ENCODE measurements at places on chromosomes 13 and 19.

GRCh38 chr13:30481241-30481760 lies 15.6 kb upstream of the HMGB1 start:
- no peak for DNase-seq

DNA sequence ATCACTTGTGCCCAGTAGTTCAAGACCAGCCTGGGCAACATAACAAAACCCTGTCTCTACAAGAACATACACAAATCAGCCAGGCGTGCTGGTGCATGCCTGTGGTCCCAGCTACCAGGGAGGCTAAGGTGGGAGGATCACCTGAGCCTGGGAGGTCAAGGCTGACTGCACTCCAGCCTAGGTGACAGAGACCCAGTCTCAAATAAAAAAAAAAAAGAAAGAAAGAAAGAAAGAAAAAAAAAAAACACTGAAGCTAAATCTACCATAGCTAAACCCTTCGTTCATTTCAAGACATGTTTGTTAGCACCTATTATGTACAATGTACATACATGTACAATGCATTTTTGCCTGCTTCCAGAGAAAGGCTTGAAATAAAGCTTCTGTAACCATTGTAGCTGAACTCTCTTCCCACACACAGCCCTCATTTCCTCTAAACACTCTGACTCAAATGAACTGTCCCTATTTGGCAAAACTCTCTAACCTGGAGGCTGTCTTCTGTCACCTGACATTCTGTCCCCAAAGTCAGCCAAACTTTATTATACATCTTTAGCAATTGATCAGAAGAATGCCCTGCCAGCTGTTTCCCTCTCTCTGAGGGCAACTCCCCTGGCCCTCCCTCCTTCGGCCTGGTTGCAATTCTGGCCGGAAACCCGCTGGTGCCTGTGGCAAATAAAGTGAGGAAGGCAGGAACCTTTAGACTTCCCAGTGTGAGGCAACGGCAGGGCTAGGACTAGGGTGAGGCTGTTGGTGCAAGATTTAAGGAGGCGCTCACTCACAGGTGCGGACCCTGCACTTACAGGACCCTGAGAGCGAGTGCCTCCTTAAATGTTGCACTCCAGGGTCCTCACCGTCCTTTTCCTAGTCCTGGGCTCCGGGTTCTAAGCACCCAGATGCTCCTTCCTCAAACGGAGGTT lies 1.8 kb downstream of the ETHE1 start:
- no peak for DNase-seq

GRCh38 chr13:28718196-28718542 lies 601 bp downstream of the SLC46A3 start:
- DNase-seq: no peak

DNA sequence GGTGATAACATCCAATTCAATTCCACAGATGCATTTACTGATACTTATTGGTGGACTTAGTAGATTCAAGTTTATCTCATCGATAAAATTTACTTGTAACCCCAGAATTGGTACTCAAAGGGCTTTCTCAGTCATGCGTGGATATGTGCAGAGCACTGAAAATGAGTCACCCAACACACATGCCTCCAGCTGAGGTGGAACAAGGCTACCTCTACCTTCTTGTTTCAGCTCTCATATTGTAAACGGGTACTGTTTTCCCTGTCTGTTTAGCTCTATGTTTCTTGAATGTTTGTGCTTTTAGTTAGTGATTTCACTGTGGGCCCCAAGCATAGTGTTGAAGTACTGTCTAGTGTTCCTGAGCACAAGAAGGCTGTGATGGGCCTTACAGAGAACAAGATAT lies 1.5 kb downstream of the LRRC63 start:
- no peak for DNase-seq

DNA sequence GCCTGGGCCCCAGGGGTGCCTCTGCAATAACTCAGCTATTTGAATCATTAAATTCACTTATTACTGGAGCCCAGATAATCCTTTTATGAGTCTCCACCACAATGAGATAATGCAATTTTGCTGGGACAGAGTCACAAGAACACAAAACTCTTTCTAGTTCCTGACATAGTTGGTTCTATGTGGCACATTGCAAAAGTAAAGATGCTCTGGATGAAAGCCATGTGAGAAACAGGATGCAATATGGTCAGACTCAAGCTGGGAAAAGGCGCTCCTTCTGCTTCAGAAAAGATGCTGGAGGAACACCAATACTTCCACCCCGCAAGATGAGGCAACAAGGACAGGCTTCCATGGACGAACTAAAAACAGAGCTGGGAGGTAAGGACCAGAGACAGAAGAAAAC lies 5.7 kb downstream of the ANKRD27 start:
- no peak for DNase-seq

DNA sequence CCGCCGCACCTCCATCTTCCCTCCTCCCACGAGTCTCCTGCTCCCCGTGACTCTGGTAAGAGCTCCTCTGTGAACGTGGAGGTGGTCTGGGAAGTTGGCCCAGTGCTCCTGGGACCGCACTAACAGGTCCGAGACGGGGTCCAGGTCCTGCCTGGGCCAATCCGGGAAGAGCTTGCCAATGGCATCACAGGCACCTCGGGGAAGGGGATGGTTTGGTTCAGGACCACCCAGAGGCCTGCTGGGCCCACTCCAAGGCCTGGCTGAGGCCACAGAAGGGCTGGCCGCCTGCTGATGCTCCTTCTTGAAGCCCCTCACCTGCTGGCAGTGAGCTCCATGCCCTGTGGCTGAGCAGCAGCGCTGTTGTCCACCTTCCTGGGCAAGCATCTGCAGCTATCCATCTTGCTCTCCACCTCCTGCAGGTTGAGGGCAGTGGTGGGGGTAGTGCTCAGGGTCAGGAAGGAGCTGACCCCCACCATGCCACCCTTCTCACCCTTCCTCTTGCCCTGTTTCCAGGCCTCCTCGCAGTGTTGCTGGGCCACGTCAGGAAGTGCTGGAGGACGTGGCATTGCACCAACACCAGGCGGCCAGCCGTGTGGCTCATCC lies 41.2 kb upstream of the TPM4 start:
- no peak for DNase-seq

- DNase-seq: no peak
Measured at GRCh38 chr19:3464587-3465235, 15.6 kb downstream of the SMIM24 start.

DNA sequence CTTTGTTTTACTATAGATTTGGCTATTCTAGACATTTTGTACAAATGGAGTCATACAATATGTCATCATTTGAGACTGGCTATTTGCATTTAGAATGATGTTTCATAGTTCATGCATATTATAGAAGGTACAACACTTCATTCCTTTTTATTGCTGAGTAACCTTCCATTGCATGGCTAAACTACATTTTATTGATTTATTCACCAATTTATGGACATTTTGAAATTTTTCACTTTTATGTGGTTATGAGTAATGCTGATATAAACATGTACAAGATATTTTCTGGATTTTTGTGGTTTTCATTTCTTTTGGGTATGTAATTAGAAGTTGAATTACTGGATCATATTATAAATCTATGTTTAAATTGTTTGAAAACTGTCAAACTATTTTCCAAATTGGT lies 710.3 kb upstream of the SLITRK5 start:
- no peak for DNase-seq

DNA sequence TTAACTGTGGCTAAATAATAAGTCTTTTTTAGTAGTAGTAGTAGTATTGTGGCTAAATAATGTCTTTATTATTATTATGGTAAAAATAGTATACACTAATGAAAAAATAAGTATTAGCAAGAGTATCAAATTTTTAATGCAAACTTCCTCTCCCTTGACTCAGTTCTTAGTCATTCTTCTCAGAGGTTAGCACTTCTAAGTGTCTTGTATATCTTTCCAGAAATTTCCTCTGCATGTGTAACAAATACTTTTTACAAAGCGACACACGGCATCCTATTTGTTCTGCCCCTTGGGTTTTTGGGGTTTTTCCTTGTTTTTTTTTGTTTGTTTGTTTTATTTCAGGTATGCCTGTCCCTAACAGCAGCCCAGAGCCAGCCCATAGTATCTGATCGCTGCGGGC lies 20.9 kb downstream of the SIN3B start:
- DNase-seq: no peak

- no peak for DNase-seq
Measured at GRCh38 chr19:29674374-29675119, 9.3 kb downstream of the PLEKHF1 start.

DNA sequence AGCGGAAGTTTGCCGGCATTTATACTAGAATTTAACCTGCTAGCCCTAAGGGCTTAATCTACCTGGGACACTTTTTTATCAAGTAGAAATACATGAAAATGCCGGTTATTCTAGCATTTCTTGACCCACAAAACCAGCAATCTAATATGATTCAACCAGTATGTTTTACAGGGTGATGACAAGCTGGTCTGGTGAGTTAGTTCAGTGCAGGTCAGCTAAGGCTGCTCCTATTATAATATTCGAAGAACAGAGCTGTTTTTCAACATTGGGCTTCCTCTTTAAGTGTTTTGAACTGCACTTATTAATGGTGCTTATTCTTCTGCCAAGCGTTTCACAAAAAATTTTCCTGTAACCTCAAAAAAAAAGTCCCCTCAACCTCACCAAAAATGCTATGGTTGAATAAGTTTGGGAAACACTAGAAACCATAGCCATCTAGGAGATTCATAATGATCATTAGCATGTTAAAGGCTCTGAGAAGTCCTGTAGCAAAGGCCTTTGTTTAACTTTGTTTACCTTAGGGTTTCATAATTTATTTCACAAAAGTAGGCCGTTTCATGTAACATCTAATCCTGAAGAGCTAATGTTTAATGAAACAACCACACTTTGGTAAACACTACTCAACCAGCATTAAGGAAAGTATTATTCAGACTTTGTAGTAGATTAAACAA lies 526.6 kb downstream of the KLF12 start:
- DNase-seq: no peak

GRCh38 chr19:35777086-35777841 lies 1.9 kb downstream of the ARHGAP33 start:
- no peak for DNase-seq

GRCh38 chr13:75621147-75621546 lies 15.0 kb upstream of the LMO7 start:
- no peak for DNase-seq

DNA sequence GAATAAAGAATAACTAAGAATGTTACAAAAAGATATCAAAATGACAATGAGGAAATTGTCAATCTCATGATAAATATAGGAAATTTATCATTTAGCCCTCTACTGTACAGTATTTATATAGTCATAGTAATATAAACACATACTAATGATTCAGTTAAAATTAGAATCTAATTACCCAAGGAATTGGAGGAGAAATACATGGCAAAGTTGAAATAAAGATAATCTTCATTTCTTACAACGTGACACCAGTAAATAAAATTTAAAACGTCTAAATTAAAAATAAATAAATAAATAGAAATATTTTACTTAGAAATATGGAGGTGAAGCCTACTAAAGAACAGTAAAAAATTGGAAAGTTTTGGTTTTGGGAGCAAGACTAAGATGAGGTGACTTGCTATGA lies 2163.1 kb upstream of the PCDH20 start:
- DNase-seq: no peak

DNA sequence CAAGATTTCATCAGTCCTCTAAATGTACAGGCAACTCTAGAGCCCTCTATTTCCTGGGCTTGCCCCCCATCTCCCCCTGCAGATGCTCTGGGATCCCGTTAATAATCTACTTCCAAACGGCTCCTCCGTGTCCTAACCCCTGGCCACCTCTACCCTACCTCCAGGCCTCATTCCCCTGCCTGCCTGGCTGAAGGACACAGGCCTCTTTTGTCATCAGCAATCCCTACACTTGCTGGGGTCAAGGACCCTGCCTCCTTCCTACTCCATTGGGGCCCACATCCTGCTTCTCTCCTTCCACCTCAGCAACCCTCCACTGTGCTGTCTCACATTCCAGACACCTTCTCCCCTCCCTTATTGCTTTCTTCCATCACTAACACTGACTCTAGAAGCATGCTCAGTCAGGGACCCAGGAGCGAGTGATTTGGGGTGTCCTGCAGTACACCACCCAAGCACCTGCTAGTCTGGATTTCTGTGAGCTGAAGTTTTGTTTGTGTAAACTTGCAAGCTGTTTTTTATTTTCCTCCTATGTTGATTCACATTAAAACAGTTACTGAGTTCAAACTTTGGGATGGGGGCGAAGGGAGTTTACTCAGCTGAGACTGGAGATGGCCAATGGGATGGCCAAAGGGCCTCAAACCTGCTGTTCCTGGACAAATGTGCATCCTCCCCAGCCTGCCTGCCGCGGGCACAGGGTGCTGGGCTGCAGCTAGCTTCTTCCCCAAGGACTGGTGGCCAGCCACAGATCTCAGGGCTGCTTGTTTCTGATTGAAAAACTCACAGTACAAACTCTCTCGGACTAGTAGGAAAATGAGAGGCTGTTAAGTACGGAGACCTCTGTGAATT lies 314.7 kb downstream of the FOXO1 start:
- no peak for DNase-seq

DNA sequence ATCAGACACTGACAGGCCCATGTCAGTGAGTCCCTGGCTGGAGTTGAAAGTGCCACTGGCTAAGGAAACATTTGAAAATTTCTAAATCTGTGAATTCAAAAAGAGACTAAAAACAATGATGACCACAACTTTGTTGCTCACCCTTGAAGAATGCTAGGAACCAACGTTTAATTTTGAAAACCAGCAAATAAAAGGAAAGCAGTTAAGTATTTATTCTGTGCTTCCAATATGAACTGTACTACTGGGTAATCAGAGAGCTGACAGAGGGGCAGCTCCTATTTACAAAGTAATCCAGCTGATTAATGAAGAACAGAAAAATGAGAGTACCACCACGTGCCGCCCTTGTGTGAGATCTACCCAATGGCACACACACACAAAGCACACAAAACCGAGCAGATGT lies 44.7 kb upstream of the LATS2 start:
- DNase-seq: no peak

DNA sequence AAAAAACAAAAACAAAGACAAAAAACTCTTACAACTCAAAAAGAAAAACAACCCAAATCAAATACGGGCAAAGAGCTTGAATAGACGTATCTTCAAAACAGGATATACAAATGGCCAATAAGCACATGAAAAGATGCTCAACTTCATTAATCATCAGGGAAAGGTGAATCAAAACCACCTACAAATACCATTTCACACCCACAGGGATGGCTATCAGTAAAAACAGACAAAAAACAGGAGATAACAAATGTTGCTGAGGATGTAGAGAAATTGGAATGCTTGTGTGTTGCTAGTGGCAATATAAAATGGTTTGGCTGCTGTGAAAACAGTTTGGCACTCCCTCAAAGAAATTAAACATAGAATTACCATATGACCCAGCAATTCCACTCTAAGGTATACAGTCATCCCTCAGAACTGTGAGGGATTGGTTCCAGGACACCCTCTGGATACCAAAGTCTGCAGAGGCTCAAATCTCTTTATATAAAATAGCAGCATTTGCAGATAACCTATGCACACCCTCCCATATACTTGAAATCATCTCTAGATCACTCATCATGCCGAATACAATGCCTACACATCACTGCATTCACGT lies 29.7 kb downstream of the MLLT1 start:
- DNase-seq: no peak

All from WERI-Rb-1 (cell line).